ENCODE measurements at places on chromosomes 13 and 19.

GRCh38 chr19:57443121-57443696 lies 8.1 kb downstream of the ZNF749 start:
- DNase-seq: no peak

GRCh38 chr13:28601581-28601980 lies 57.3 kb upstream of the POMP start:
- no peak for DNase-seq

GRCh38 chr13:90362707-90363106 lies 984.8 kb upstream of the MIR17HG start:
- no peak for DNase-seq

GRCh38 chr19:32465176-32465575 lies 59.6 kb downstream of the DPY19L3 start:
- DNase-seq: no peak

DNA sequence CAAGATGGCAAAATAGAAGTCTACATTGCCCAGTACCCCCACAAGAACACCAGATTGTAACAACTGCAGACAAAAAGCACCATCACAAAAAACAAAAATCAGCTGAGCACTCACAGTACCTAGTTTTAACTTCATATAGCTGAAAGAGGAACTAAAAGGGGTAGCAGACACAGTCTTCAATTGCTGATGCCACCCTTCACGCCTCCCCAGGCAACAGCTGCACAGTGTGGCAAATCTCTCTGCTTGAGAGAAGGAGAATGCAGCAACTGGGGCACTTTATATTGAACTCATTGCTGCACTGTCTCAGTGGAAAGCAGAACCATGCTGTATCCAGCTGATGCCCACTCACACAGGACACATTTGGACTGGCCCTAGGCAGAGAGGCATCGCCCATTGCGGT lies 2714.5 kb upstream of the PCDH20 start:
- DNase-seq: no peak

DNA sequence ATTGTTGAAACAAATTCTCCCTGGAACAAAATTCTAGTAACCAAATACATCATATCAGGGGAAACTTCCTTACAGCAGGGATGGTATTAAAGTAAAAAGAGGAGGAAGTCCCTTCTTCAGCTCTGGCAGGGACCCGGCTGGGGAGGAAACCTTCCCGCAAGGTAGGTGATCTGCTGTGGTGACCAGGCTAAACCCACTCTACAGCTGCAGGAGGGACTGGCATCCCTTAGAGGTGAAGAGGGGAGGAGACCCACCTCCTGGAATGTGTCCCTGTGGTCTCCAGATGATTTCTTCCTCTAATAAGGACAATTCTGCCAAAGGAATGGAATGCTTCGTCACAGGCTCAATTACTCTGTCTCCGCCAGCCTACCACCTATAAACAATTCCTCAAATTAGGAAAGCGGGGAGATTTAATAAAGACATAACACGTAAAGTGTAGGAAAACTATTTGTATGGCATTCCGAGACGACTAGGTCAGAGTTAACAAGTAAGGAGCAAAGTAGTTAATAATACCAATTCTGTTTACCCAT lies 637 bp upstream of the PDS5B start:
- no peak for DNase-seq

- no peak for DNase-seq
Measured at GRCh38 chr19:39951686-39952085, 17.3 kb upstream of the FCGBP start.

DNA sequence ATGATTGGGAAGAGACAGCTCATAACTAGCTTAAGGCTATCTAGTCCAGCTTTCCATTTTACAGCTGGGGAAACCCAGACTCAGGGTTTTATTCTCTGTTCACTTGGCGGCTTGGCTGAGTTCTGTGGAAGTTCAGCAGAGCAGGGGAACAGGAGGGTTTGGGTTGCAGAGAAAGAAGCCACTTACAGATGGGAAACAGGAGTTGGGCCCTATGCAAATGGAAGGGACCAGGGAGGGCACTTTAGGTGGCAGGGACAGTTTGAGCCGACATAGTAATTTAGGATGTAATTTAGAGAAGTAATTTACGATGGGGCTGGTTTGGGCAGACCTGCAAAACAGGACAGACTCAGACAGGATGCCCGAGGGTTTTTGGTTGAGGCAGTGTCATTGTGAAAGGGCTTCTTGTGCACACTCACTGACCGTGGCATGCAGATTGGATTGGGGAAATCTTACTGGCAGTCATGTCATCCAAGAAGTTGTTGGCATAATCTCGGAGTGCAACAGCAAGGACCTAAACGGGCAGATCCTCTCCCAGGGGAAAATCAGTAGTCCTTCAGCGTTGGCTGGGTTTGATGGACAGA lies 47.3 kb upstream of the GPR183 start:
- no peak for DNase-seq

- no peak for DNase-seq
Measured at GRCh38 chr13:44932850-44933251, 56.4 kb downstream of the NUFIP1 start.

- no peak for DNase-seq
Measured at GRCh38 chr13:37954191-37954590, 84.6 kb upstream of the TRPC4 start.

Measured in AG09319 (cell line).